Heart left ventricle (tissue), 16 donors: ENCODE measurements at places on chromosomes 13 and 19. TPM values are rescaled to one million over a fixed set of nuclear protein-coding genes. Genes with fewer than 3 reads are reported as not detected.
A peak's percentile ranks its signal among the peaks of the same experiment; 100 is the strongest.

DNA sequence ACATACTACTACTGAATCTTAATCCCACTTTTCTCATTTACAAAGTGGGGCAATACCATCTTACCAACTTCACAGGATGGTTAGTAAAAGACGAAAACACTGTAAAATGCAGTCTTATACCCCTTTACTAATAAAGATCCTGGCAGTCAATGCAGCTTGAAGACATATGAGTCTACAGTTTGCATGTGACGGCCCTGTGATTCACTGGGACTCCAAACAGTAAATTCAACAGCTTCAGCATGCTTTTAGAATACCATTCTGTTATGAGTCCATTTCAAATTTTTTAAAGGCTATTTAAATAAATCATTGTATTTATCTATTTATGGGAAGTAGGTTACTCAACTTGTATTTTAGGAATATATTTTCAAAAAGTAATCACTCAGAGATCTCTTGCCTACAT, 629.1 kb downstream of the LIG4 start:
- H3K4me1 ChIP-seq, result no peaks in the 10 kb centered on the region
- no peaks in the 10 kb centered on the region for H3K36me3 ChIP-seq
- H3K27me3 ChIP-seq, result no peaks in the 10 kb centered on the region
- H3K27ac ChIP-seq, result no peak overlapping the region

- no peaks in the 10 kb centered on the region for H3K4me1 ChIP-seq
- no peak overlapping the region for H3K27ac ChIP-seq
- H3K4me3 ChIP-seq, result no peak overlapping the region
- DNase-seq, result no peak
- H3K27me3 ChIP-seq, result no peaks in the 10 kb centered on the region
- no peaks in the 10 kb centered on the region for H3K36me3 ChIP-seq
Measured at GRCh38 chr13:108086678-108087077, 128.7 kb downstream of the LIG4 start.

Gene ISOC2
- 48.5 TPM for total RNA-seq

DNA sequence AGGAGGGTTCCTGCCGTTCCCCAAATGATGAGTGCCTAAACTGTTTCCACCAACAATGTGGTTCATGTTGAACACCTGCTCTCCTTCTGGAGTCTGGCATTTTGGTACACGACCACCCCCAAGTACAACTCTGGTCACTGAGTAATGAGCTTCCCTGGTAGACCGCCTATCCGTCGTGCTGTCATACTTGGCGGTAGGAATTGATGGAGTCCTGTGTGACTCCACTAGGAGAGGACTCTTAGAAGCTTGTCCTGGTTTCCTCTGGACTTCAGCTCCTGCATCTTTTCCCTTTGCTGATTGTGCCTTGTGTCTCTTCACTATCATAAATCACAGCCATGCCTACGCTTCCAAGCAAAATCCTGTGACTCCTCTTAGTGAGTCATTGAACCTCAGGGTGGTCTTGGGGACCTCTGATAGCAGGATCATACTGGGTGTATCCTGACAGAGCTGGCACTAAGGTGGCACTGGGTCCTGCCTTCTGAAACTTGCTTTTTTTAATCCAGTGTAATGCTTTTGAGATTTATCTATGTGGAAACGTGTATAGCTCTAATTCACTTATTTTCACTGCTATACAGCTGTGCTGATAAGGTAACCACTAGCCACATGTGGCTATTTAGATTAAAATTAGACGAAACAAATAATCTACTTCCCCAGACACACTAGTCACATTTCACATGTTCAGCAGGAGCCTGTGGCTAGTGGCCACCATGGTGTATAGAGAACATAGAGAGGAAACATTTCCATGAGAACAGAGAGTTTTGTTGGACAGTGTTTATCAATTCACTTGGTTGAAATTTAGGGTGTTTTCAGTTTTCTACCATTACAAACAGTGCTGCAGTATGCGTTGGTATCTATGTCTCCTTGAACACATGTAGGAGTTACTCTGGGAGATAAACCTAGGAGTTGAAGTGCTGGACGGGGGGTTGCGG, 6.1 kb upstream of the ASF1B start:
- no peak overlapping the region for H3K4me3 ChIP-seq
- H3K27ac ChIP-seq, result no peak overlapping the region
- DNase-seq, result no peak
- no peaks in the 10 kb centered on the region for H3K36me3 ChIP-seq
- H3K4me1 ChIP-seq, result peaks cover 28% of the 10 kb centered on the region

GRCh38 chr13:52711286-52711685, 28.3 kb downstream of the CNMD start:
- H3K4me3 ChIP-seq, result no peak overlapping the region
- no peaks in the 10 kb centered on the region for H3K36me3 ChIP-seq
- no peak for DNase-seq
- H3K27ac ChIP-seq, result no peak overlapping the region
- H3K4me1 ChIP-seq, result no peaks in the 10 kb centered on the region

DNA sequence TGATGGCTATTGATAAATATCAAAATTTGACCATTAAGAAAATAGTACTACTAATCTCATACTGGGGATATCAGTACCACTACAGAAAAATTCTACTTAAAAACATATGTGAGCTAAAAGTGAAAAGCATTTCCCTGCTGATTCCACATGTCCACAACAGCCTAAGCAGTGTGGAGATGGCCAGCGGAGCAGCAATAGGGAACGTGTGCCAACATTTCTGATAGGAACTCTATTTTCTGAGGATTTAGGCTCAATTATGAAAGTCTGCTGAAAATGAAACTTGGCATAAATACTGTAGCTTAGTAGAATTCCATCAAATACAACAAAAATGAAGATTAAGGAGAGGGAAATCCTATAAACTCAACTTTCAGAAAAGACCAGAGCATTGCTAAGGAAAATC, 311.6 kb downstream of the ENOX1 start:
- DNase-seq, result no peak
- H3K27ac ChIP-seq, result no peak overlapping the region
- no peak overlapping the region for H3K4me3 ChIP-seq
- no peaks in the 10 kb centered on the region for H3K36me3 ChIP-seq

DNA sequence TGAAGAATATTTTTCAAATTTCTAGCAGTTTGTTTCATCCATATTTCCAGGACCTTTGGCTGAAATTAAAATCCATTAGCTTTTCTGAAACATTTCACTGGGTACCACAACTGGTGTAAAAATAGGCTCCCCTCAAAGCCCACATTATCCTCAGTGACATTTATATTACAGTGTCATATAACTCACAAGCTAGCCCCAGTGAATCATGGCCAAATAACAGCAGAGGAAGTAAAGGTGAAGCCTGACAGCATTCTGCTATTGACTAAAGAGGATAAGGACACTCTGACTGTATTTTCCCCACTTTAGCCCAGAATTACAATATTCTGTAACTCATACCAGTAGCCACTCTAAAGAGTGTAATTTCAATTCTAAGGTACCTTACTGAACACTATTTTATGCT, 21.9 kb downstream of the KCTD12 start:
- no peak overlapping the region for H3K4me3 ChIP-seq
- no peaks in the 10 kb centered on the region for H3K4me1 ChIP-seq
- H3K27ac ChIP-seq, result no peak overlapping the region
- no peaks in the 10 kb centered on the region for H3K36me3 ChIP-seq

DNA sequence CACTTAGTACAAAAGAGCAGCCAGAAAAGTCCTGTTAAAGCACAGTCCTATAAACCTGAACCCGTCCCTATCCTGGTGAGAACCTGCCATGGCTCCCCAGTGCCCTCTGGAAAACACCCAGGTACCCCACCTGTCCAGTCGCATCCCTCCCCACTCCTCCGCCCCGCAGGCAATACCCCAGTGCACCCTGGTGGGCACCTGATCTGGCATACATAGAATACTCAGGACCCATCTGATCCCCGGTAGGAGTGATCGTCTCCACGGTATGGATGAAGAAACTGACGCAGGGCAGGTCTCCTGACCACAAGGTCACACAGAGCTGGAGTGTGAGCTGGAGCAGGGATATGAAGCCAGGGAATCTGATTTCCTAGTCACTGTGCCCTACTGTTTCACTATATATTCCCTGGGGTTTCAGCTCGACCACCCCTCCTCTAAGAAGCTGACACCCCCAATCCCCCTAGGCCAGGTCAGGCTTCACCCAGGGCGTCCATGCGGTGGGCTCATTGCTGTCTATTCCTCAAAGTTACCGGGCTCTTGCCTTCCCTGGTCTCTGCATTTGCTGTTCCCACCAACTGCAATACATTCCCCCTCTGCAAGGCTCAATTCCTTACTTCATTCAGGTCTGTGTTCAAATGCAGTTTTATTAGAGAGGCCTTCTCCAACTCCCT, 12.6 kb downstream of the FBXO46 start:
- H3K36me3 ChIP-seq, result peaks cover 22% of the 10 kb centered on the region
- peak overlapping the region; percentile 68 for H3K4me3 ChIP-seq
- peaks cover 9% of the 10 kb centered on the region for H3K4me1 ChIP-seq
- no peak for DNase-seq

DNA sequence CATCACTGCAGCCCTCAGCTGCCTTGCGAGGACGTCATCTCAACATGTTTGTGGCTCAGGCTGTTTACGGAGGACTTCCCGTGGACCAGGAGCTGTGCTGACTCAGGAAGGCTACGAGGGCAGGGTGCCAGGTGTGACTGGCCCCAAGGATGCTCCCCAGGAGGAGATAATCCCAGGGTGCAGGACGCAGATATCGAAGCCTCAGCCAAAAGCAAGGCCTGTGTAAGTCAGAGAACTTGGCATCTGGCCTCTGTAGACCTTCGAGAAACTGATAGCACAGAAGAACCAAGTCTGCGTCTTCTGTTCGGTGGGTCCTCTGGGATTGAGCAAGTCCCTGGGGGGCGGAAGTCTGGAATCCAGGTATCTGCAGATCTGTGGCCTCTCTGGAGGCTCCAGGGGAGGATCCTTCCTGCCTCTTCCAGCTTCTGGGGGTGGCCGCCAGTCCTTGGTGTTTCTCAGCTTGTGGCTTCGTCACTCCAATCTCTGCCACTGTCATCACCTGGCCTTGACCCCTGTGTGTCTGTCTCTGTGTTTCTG, 2.6 kb upstream of the DOHH start:
- H3K27ac ChIP-seq, result no peak overlapping the region
- no peak overlapping the region for H3K4me3 ChIP-seq
- DNase-seq, result no peak
- no peaks in the 10 kb centered on the region for H3K36me3 ChIP-seq

DNA sequence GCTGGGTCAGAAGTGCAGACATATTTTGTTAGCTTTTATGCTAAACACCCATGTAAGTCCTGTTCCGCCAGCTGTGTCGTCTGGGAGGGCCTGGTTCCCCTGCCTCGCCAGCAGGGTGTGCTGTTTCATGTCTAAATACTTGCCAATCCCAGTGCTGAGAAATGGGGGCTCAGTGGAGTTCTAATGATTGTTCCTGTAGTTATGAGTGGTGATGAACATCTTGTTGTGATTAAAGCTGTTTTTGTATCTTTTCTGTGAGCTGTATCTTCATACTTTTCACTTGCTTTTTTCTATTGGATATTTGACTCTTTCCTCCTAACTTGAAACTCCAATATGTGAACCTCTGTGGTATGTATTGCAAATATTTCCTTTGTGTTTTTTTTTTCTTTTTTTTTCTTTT, 32.7 kb downstream of the KDM4B start:
- H3K27me3 ChIP-seq, result no peaks in the 10 kb centered on the region
- DNase-seq, result no peak
- no peaks in the 10 kb centered on the region for H3K4me1 ChIP-seq
- no peak overlapping the region for H3K4me3 ChIP-seq
- no peaks in the 10 kb centered on the region for H3K36me3 ChIP-seq

DNA sequence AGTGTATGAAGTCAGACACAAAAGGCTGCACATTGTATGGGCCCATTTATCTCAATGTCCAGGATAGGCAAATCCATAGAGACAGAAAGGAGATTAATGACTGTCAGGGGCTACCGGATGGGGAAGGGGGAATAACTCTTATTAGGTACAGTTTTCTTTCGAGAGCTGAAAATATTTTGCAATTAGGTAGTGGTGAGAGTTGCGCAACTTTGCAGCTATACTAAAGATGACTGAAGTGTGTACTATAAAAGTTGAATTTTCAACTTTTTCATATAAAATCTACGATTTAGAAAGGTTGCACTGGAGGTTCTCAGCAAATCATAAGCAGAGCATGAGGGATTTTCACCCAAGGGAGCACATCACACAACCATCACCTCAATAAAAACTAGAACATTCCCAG, 16.1 kb upstream of the SLC15A1 start:
- DNase-seq, result no peak
- H3K27me3 ChIP-seq, result no peaks in the 10 kb centered on the region
- H3K4me3 ChIP-seq, result no peak overlapping the region
- no peaks in the 10 kb centered on the region for H3K4me1 ChIP-seq
- H3K36me3 ChIP-seq, result no peaks in the 10 kb centered on the region
- H3K27ac ChIP-seq, result no peak overlapping the region

Gene SLAIN1
- total RNA-seq, result 12.1 TPM

DNA sequence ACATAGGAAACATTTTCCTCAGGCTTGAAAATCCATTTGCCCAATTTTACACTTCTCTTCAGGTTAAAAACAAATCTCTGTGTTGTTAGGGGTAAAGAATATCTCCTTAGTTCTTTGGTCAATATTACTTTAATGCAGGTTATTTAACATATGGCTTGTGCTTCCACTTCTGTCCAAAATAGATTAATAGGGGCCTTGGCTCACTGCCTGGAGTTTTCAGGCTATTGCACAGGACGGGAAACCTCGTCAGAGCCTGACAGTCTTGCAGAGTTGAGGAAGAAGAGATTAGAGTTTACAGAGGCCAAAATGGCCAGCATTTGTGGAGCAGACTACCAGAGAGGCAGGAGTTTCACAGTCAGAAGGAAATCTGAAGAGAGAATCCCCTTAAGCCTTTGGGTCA, 863.9 kb upstream of the GPC6 start:
- H3K27ac ChIP-seq, result no peak overlapping the region
- no peaks in the 10 kb centered on the region for H3K4me1 ChIP-seq
- H3K36me3 ChIP-seq, result no peaks in the 10 kb centered on the region

Gene CABP5
- not detected for total RNA-seq

DNA sequence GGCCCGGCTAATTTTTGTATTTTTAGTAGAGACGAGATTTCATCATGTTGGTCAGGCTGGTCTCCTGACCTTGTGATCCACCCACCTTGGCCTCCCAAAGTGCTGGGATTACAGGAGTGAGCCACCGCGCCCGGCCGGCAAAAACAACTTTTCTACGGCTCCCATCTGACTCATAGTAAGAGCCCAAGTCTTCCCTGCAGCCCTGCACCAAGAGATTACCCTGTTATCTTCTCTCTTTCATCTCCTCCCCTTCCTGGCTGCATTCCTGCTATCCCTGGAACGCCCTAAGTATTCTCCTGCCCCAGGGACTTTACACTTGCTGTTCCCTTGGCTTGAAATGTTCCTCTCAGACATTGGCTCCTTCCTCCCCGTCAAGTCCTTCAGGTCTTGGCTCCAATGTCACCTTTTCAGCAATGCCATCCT, 6.6 kb downstream of the AP2S1 start:
- no peak for DNase-seq
- H3K27ac ChIP-seq, result no peak overlapping the region
- H3K4me3 ChIP-seq, result no peak overlapping the region
- H3K4me1 ChIP-seq, result peaks cover 9% of the 10 kb centered on the region
- H3K36me3 ChIP-seq, result peaks cover 48% of the 10 kb centered on the region

DNA sequence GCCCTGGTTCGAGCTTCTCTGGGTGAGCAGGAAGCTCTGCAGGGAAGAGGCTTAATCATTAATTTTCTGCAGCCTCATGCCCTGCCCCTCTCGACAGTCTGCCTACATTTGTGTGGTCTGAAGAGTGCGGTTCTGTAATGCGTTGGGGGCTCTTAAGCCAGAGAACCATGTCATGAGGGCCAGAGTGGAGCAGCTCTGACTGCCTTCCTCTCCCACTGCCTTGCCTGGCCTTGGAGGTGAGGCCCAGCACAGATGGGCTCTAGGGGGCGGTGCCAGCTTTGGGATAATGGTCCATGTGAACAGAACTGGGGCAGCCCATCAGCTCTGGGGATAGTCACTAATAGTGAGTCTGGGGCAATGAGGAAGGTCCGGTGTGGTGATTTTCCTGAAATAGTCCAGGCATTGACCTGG, 5.7 kb downstream of the FGF9 start:
- peaks cover 33% of the 10 kb centered on the region for H3K4me1 ChIP-seq
- no peaks in the 10 kb centered on the region for H3K36me3 ChIP-seq
- DNase-seq, result peak; percentile 40
- peak overlapping the region; percentile 77 for H3K27ac ChIP-seq

Gene SH3GL1
- total RNA-seq, result 14.4 TPM
